ENCODE measurements at places on chromosomes 4 and X. TPM values are rescaled to one million over a fixed set of nuclear protein-coding genes. Genes with fewer than 3 reads are reported as not detected.

GRCh38 chrX:45598861-45599260 is 398.2 kb upstream of the DIPK2B start:
- no peak for DNase-seq

DNA sequence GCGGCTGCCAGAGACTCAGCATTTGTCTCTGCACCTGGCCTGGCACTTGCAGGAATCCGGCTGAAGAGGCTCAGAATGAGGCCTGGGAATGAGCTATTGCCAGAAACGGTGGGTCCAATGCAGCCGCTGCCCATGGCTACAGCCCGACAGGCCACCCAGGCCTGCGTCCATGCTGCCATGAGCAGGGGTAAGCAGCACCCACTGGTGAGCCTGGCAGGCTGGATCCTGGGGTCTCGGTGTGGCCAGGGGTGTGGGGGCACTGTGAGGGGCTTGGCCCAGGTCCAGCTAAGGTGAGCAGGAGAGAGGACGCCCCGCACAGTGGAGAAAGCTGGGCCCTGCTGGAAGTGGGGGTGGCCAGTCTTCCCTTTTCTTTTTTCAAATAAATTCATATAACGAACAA is 60.3 kb upstream of the MXD4 start:
- no peak for DNase-seq

DNA sequence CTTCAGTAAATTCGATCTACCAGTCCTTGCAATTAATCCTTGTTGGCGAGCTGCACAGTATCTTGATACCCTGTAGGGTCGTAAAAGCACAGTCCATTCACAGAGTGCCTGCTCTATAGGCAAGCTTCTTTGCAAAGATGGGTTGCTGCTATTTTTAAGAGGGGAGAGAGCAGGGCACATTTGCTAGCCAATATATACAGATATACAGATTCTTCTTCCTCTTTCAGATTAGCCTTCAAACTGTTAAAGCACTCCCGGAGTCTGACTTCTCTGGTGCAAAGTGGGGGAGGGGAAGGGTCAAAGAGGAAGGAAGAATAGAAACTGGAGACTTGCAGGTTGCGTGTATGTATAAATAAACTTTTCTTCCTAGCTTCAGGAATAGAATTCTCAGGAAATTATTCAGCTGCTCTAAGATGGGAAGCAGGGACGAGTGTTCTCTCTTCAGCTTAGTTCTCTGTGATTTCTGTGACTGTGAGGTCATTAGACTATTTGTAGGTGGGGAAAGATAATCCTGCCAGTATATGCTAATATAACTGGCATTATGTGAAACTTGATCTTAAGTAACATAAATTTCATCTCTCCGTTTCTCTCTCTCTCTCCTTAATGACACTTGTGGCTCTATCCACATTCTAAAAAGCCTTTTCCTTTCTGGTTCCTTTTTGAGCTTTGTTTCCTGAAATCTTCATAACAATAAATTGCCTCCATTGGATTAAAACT is at the start of gene CYSLTR1:
Gene CYSLTR1, minus strand, starts transcription at position 242 of the 717 bp plus-strand sequence. CDS start 53,865 bp downstream, outside the sequence.
- DNase-seq = no peak

GRCh38 chr4:71520850-71521249 is 182.0 kb downstream of the SLC4A4 start:
- no peak for DNase-seq

DNA sequence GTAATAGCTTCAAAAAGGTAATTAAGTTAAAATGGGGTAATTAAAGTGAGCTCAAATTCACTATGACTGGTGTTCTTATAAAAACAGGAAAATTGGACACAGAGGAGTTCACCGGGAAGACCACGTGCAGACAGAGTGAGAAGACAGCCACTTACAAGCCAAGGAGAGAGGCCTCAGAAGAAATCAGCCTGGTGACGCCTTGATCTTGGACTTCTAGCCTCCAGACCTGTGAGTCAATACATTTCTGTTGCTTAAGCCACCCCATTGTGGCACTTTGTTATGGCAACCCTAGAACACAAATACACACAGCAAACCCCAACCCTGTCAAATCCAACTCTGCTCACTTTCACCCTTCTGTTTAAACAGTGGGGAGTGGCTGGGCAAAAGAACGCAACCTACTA is 4.1 kb upstream of the CD38 start:
- no peak for DNase-seq

The NCAPG gene
- total RNA-seq = 1.6 TPM

The ZBED1 gene
- total RNA-seq = 76.4 TPM

The GAGE13 gene
- not detected for total RNA-seq

GRCh38 chr4:171676555-171677215 is 136.5 kb upstream of the GALNTL6 start:
- DNase-seq = no peak

The GPC4 gene
- total RNA-seq = 3.9 TPM

The DMRTC1 gene
- total RNA-seq = not detected

- no peak for DNase-seq
These were observed 5.7 kb downstream of the HSD17B13 start for GRCh38 chr4:87316961-87317360.

Data from lower leg skin (tissue), 4 donors.